ENCODE measurements at places on chromosomes 5 and 9. TPM values are rescaled to one million over a fixed set of nuclear protein-coding genes. Genes with fewer than 3 reads are reported as not detected.

PCDHGA7 gene
- total RNA-seq, result 4.2 TPM

ZNF658 gene
- 3.8 TPM for total RNA-seq

SOX30 gene
- not detected for total RNA-seq

MYMK gene
- not detected for total RNA-seq

CDX1 gene
- total RNA-seq, result not detected

Data from subcutaneous adipose tissue (tissue), 4 donors.